Activated naive CD4-positive, alpha-beta T cell treated with Interleukin-2 at 50 U/mL for 16 hours (primary cell): ENCODE measurements at places on chromosomes 7 and 10.

GRCh38 chr10:92822060-92822634 is 26.2 kb upstream of the EXOC6 start:
- no peak for DNase-seq

- no peak for DNase-seq
Observed at GRCh38 chr7:2224934-2225333, 7.8 kb downstream of the MAD1L1 start.

DNA sequence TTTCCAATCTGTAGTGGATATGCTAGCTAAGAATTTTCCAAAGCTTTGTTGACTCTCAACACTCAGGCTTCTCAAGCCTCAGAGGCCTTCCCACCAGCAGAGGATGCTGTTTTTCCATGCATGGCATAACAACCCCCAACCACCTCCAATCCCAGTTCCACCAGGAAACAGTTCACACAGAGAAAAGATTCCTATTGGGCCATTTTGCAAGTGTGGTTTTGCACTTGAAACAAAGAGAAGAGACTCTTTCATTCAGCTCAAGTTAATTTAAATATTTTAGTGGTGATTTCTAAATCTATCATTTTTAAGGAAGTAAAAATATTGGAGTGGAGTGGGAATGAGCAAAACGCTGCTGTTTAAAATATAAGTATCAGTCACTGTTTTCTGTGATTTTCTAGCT is 105.6 kb upstream of the COL1A2 start:
- no peak for DNase-seq

GRCh38 chr10:55160655-55161283 is 359.7 kb upstream of the PCDH15 start:
- no peak for DNase-seq

- no peak for DNase-seq
Observed at GRCh38 chr10:3396116-3396515, 223.5 kb upstream of the PITRM1 start.

GRCh38 chr7:1105189-1105588 is 17.3 kb downstream of the GPER1 start:
- DNase-seq: no peak

- no peak for DNase-seq
Observed at GRCh38 chr10:1638889-1639419, 98.4 kb downstream of the ADARB2 start.

DNA sequence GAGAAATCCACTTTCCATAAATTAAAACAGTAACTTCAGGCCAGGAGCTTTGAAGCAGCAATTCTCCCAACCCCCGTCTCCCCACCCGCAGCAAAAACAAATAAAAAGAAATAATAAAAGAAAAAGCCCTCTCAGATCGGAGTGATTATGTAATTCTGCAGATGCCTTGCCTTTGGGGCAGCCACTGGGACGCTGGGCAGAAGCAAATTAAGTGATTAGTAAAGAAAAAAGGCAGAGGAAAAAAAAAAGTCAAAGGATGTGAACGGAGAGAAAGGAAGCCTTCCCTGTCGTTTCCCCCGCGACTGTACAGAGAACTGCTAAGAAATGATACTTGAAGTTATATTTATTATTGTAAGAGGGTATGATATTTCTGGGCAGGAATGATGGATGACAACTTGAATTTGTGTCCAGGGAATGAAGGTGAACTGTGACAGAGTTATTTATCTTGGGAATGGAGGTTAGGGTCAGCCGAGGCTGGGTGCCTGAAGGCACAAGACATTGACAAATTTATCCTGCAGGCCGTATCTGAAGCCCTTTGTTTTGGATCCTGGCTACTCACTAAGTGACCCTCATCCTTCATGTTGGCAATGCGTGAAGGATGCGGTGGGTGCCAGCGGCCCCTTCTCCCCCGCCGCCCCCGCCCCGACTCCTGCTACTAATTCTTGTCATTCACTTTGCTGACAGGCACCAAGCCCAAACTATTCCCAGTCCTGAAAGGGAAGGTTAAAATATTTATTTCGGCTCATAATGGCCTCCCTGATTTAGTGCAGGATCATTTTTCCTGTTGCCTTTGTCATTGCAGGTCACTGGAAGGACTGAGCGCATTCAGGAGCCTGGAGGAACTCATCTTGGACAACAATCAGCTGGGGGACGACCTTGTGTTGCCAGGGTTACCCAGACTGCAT is 604.0 kb downstream of the LRMDA start:
- DNase-seq: no peak

- DNase-seq: no peak
Observed at GRCh38 chr10:17066807-17067206, 62.8 kb downstream of the CUBN start.

DNA sequence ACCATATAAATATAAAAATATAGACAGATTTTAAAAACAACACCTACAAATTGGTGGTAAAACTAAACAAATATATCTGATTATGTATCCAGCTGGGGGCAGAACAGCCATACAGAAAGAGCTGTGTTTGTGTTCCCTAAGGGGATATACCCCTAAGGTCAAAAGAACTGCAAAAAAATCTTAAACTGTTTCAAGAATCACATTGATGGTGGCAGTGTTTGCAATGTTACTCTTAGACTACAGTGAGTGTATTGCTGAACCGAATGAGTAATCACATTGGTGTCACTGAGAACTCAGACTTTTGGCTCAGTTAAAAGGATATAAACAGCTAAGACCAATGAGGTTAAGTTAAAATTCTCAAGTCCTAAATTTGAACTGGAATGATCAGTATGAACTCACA is 27.1 kb upstream of the PTPRN2 start:
- DNase-seq: no peak

GRCh38 chr10:79942261-79943185 is 6.4 kb downstream of the SFTPD start:
- no peak for DNase-seq

GRCh38 chr7:26103596-26103995 is 48.4 kb upstream of the NFE2L3 start:
- no peak for DNase-seq

DNA sequence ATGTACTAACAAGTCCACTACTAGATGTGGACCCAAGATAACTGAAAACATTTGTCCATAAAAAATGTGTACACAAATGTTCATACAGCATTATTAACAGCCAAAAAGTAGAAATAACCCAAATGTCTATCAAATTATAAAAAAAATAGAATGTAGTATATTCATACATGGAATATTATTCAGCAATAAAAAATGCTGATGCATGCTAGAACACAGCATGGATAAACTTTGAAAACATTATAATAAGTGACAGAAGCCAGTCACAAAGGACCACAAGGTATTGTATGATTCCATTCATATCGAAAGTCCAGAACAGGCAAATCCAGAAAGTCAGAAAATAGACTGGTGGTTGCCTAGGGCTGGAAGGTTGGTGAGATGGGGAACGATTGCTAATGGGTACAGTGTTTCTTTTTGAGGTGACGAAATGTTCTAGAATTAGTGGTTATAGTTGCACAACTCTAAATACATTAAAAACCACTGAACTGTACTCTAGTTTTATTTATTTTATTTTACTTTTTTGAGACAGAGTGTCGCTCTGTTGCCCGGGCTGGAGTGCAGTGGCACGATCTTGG is 43.3 kb upstream of the ANLN start:
- DNase-seq: no peak

DNA sequence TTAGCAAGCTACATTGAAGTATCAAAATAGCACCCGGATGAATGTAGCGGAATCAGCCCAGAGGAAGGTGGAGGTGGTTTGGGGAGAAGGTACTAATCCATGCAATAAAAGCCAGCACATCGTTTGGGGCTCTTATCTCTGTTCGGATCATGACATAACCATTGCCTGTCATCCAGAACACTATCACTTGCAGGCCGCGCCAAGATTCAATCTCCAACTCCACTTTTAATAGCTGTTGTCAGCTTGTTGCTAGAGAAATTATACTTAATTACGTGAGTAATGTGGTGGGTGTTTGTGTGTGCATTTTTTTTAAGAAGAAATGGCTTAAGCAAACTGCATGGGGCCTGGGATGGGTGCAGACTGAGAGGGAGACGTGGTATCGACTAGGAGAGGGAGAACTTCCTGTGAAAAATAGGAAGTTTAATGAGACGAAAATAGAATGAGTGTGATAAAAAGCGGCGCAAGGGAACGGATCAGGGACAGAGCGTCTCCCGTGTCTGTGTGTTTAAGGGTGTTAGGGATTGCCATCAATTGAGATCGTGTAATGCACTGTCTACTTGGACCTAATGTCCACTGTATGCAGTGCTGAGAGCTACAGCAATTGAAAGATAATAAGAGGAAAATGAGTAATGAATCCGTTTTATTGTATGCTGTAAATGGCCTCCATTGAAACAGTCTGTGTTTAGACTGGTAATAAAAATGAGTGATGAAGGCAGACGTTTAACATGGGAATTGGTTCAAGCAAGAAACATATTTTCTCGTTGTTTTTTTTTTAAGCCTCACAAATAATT is 27.6 kb upstream of the SFMBT2 start:
- DNase-seq: no peak

- no peak for DNase-seq
Observed at GRCh38 chr7:99253369-99253768, 19.3 kb upstream of the MYH16 start.

- DNase-seq: peak; percentile 44
Observed at GRCh38 chr7:76515999-76516443, 5.7 kb downstream of the UPK3B start.

DNA sequence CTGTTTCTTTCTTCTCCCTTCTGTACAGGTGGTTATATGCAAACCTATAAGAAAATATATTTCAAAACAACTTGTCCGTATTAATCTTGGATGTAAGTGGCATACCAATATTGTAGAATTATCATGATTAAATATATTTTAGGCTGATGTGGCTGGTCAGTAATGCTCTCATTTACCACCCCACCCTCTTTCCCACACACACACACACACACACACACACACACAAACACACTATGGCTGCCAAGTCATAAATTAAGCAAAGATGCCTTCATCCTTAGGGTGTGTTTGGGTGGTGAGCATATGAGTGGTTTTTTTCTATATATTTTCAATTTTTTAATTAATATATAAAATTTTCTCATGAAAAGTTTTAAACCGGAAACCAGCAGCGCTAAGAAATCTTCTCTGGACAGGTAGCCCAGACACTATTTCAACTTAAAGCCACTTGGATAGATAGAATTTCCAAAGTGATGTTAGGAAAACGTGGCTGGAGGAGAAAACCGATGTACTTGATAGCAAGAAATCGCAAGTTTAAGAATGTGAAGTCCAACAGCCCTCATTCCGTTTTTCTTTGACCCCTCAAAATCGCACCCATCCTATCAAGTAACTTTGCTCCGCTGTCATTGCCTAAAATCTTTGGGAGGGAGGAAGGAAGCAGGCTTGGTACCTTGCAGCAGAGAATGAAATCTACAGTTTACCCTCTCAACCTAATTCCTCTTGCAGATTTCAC is 171.7 kb downstream of the FAM107B start:
- DNase-seq: no peak

GRCh38 chr10:79045566-79046175 is 23.1 kb upstream of the ZMIZ1 start:
- DNase-seq: no peak

DNA sequence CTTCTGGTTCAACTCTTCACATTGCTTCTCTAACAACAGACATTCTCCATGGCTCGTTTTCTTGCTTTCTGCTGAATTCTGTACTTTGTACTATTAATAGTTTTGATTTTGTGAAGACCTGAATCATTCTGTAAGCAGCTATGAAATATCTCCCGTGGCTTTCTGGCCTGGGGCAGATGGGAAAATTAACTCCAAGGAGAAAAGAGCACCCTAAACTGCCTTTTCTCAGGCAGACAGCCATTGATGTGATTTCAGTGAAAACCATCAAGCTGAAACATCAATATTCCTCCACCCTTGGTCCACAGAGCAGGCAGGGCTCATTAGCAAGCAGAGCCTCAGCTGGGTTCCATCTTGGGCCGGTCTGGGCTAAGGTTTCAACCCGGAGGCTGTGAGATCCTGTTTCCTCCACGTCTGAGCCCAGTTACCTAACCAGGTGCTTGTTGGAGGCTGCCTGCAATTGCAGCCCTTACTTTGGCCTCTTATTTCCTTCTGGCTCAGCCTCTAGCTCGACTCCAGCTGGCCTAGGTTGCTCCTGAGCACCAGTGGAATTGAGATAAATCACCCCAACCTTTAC is 21.1 kb upstream of the EZH2 start:
- DNase-seq: no peak
